ENCODE measurements at places on chromosomes 3 and 15.

DNA sequence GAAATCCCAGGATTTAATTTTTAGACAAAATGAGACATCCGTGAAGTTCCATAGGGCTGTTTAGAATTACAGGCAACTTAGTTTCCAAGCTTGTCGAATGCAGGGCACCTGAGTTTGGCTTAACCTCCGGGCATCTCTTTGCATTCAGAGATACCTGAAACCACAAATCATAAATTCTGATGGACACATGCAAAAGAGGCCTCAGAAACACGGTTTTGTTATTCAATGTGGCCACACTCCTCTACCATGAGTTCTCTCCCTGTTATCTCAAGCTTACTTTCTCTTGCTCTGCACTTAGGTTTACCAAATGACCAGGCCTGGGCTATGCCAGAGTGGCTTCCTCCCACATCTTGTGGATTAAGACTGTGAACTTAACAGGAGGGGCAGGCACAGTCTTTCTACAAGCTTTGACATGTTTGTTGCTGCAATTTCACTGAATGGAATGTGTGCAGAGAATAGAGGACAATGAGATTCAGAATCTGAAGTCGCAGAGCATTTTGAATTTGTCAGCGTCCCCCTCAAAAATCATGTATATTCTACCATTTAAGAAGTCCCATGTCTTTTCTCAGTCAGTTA, 137.7 kb downstream of the TPRG1 start:
- no peak for DNase-seq

DNA sequence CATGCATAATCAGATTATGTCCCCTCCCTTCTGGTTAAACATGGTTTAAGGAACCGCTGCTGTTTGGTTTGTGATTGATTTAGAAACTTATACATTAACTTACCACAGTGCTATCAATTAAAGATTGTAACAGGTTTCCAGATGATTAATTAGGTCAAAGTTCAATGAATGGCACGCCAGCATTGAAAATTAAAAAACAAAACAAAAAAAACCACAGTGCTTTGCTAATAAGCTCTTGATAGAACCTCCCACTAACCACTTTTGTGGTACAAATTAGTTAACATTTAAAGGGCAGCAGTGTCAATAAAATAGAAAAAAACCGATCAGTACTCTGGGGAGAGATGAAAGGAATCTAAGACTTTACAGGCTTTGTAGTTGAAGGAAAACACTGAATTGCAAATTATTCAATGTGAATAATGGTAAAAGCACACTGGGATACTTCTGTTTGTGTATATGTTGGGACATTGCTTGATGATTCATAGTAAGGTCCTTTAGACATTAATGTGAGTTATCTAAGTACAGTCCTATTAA, 7.6 kb upstream of the C3orf38 start:
- no peak for DNase-seq

- no peak for DNase-seq
Observed at GRCh38 chr3:139780593-139780992, 102.8 kb upstream of the NMNAT3 start.

GRCh38 chr15:60520825-60521368, 42.0 kb upstream of the ICE2 start:
- DNase-seq, result no peak

DNA sequence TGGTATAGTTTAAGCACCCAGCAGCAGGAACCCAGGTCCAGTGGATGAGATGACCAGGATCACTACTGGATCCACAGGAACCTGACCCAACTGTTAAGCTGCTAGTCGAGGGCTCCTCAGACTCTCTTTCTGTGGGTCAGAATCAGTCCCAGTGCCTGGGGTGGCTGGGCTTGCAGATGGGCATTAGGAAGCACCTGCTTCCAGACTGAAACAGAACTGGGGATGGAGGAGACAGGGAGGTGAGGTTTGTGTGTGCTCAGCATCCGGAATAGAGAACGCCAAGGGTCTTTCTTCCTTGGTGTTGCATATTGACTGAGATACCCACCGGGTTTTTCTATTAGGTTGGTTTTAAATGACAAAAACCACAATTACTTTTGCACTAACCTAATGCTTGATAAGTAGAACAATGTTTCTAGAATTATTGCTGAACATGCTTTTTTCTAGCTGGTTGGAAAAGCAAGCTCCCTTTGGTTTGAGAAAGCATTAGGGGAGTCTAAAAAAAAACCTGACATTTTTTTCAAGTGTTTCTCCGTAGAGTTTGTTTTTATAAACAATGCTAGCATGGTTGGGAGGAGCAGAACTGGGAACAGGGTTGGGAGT, 779 bp downstream of the ST3GAL6 start:
- DNase-seq, result no peak

DNA sequence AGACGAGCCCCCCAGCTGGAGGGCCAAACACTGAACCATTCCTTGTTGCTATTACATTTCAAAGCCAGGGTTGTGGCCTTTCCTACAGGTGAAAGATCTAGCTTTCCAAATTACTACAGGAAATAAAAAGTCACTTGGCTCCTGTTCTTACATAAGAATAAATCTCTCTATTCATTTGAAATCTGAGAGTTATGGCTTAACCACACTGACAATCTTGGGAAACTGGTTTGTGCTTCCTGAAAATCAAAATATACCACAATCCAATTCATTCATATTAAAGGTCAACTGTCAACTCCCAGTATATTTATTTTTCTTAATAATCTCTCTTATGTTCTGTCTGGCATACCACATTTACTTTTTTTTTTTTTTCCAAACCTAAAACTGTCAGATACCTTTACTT, 103.7 kb upstream of the LMOD3 start:
- DNase-seq, result no peak

- DNase-seq, result no peak
Observed at GRCh38 chr3:25540273-25540672, 112.2 kb downstream of the RARB start.

DNA sequence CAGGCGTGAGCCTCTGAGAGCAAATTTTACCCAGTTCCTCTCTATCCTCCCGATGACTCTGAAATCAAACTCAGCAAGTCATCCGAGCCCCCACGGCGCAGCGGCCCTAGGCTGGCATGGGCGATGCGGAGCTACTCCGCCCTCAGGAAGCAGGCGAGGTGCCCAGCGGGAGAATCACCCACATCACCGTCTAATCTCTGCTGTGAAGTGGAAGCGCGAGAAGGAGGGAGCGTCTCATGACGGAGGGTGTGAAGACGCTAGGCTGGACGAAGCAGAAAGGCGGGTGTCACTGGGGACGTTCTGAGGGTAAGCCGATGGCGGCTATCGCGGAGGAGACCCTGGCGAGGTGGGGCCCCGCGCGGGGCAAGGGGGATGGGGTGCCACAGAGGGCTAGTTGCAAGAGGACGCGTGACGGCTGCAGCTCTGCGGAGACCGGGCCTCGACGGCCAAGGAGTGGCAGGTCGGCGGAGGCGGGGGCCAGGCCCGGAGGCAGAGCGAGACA, 9.1 kb upstream of the GNAI2 start:
- DNase-seq, result no peak

GRCh38 chr15:76776969-76777368, 128.2 kb downstream of the SCAPER start:
- no peak for DNase-seq

GRCh38 chr3:69941037-69941436, 58.5 kb upstream of the SAMMSON start:
- DNase-seq, result no peak

Measured in NCI-H1436 treated with DMSO at 0.1 percent for 48 hours (cell line).